CD4-positive, alpha-beta T cell treated with Interleukin-10 for 1 hour (primary cell): ENCODE measurements at places on chromosomes 6 and 20.

DNA sequence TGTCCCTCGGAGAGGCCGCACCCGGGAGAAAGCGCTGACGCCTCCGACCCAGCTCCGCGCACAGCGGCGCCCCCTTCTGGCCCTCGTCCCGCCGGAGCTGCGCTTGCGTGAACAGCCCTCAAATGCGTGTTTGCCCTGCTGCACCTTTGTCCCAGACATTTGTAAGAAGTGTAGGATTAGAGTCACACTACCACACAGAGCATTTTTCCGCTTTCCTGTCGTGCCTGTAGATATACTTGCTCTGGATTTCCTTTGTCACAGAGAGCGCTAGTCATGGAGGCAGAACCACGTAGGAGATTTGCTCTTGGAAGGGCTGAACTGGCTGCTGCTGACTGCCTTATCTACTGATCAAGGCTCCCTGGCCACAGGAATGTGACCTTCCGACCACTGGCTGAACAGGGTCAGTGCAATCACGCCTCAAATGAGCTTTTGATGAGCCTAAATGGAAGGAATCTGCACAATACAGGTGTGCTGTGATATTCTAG is 62.3 kb downstream of the PAX1 start:
- DNase-seq = no peak

DNA sequence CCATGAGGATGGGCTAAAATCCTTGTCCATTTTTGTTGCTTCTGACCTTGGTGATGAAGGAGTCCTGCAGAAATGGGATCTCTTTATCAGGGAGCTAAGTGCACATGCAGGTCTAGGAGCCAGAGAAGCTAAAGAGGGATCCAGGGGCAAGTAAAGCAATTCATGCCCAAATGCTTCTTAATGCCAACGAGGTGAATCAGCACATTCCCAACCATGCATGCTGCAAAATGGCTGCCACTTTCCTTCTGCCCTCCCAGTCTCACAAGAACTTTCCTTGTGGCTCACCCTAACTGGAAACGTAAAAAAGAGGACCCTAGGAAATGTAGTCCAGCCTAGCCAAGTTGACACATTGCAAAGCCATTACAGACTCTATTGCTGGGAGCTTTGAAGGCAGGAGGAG is 298.4 kb downstream of the MAFB start:
- no peak for DNase-seq

DNA sequence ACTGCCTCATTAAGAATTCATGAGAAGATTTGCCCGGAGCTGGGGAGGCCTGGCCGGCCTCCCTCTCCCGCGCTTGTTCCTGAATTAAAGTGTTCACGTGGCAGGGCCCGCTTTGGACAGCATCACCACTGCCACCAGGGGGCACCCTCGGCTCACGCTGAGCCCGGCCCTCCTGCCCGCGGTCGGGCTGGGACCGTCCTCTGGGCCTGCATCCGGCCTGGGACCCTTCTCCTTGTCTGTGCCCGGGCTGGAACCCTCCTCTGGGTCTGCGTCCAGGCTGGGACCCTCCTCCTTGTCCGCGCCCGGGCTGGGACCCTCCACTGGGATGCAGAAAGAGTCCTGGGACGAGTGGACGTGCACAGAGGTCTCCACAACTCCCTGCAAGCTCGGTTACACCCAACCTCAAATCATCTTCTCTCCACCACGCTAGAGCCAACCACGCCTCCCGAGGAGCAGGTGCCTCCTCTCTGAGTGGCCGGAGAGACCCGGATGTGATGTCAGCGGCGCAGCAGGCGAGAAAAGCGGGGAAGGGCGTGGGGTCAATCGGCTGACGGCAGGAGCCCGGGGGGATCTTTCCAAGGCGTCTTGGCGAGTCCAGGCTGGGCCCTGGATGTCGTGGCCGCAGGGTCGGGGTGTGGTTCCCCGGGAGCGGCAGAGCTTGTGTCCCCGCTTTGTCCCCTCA is 50.9 kb upstream of the DACT2 start:
- DNase-seq = peak; percentile 51

DNA sequence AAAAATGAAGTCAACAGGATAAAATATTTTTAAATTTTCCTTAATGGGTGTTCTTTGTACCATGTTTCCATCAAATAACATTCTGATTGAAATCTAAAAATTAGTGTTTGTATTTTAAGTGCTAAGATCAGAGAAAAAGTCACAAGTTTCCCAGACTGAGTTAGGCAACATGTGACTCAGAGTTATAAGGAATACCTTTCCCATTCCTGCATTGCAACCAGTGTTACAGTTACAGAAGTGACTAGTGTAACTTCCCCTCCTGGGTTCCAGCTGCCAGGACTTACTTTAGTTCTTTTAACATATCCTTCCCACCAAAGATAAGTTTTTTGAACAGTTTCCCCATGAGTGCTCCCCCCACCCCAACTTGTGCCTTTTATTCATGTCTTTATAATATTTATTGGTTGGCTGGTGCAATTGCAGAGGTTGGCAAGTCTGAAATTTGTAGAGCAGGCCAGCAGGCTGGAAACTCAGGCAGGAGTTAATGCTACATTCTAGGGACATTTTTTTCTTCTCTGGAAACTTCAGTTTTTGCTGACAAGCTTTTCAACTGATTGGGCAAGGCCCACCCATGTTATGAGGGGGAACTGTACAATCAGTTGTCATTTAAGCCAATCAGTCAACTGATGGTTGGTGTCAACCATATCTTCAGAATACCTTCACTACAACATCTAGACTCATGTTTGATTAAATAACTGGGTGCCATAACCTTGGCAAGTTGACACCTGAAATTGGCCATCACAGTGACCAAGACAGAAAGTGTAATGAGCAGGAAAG is 22.9 kb upstream of the ESR1 start:
- no peak for DNase-seq

- no peak for DNase-seq
Observed at GRCh38 chr6:144595266-144595665, 310.1 kb downstream of the UTRN start.

GRCh38 chr6:42551217-42551616 is 12.6 kb upstream of the UBR2 start:
- DNase-seq = no peak

DNA sequence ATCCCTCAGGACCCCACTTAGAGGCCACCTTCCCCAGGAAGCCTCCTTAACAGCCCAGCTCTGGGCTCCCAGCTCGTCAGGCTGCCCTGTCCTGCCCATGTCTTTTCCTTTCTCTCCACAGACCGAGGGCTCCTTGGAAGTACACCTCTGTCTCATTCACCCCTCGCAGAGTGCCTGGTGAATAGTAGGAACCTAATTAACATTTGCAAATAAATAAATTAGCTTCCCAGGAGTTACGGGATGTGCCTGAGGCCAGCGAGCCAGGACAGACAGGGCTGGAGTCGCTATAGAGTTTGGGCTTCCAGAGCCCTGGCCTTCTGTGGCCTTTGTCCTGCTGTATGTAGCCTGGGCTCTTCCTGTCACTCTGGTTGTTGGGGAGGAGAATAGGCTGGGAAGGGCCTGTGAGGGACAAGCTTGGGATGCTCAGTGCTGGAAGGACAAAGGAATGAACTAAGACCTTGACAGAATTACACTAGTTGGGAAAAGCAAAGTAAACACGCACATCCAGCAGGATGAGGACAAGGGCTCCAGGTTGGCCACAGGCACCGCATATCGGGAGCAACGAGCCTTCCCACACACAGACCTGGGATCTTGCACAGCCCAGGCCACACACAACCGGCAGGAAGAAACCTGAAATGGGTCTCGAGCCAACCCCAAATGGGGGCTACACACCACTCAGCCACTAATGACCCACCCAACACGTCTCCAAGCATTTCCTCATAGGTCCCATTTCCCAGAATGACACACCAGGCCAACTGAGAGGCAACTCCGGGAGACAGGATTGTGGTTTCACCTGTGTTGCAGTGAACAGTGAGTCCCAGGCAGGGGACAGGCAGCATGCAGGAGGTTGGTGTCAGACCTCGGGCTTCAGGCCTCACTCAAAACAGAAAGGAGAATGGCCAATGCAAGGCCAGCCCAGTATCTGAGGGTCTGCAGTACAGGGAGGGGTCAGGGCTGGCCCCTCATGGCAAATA is 9.7 kb downstream of the MAP1LC3A start:
- DNase-seq = no peak

GRCh38 chr6:134628154-134628553 is 310.2 kb upstream of the SGK1 start:
- no peak for DNase-seq

DNA sequence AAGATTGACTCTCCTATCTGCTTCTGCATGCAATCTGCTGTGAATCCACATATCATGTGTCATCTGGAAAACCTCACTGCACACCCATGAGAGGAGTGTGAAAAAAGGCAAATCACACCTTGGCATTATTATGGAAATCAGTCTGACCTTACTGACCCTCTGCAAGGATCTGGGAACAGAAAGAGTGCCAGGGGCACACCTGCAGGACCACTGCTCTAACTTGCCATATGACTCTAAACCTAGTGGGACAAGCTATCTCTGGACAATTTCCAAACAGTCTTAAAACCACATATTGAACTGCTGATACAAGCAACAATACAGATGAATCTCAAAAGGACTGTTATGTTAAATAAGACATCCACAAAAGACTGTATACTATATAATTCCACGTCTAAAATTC is 50.3 kb downstream of the ABHD12 start:
- no peak for DNase-seq

DNA sequence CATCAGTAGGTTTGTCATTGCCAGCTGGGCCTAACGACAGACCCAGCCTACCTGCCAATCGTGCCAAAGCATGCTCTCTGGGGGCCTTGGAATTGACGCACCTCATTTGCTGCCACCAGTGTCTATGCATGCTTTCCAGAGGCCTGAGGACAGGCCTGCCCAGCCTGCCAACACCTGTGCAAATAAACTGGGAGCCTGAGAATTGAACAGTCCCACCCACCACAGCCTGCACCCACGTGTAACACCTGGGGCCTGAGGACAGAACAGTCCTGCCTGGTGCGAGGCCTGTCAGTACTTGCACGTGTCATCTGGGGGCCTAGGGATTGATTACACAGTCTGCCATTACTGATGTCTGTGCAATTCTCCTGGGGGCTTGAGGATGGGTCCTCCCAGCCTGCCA is 6.2 kb upstream of the RNF217 start:
- no peak for DNase-seq

DNA sequence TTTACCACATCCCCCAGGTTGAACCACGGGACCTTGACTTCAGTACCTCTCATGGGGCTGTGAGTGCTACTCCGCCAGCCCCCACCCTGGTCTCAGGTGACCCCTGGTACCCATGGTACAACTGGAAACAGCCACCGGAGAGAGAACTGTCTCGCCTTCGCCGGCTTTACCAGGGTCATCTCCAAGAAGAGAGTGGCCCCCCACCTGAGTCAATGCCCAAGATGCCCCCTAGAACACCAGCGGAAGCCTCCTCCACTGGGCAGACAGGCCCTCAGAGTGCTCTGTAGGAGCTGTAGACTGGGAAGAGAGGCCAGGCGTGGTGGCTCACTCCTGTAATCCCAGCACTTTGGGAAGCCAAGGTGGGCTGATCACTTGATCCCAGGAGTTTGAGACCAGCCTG is 1.2 kb upstream of the ATAT1 start:
- no peak for DNase-seq

DNA sequence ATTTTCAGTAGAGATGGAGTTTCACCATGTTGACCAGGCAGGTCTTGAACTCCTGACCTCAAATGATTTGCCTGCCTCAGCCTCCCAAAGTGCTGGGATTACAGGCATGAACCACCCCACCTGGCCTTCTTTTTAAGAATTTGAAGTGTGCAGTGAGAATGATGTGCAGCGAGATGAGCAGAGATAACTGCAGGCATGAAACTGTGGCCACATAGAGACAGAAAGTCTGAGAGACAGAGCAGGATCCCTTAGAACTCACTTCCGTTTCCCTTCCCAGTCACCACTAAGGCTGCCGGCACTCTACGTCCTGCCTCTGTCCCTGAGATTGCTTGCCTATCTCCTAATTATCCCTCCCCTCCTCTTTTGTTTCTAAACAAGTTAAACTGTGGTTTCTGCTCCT is 27.2 kb downstream of the IL22RA2 start:
- DNase-seq = no peak
